ENCODE measurements at places on chromosomes 4 and X. TPM values are rescaled to one million over a fixed set of nuclear protein-coding genes. Genes with fewer than 3 reads are reported as not detected.

DNA sequence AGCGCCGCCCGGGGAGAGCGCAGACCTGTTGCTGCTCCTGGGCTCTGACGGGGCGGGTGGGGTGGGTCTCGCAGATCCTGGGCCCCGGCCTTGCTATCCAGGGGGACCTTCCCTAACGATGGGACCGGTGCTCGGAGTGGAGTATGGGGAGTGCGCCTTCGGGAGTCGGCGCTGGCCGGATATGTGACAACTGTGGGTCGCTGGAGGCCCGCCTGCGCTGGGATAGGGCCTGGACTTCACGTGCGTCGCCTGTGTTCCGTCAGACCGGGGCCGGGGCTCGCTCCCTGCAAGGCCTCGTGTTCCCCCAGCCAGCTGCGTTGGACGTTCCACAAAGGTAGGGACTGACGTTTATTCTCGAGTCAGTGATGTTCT is 1.3 kb downstream of the TBL1X start:
- DNase-seq: peak; percentile 39

ELK1 gene
- 28.9 TPM for total RNA-seq

- peak; percentile 4 for DNase-seq
These were observed 25.6 kb downstream of the FLNA start for GRCh38 chrX:154348646-154349358.

- DNase-seq: no peak
These were observed 108.3 kb downstream of the JADE1 start for GRCh38 chr4:128917781-128918180.

DNA sequence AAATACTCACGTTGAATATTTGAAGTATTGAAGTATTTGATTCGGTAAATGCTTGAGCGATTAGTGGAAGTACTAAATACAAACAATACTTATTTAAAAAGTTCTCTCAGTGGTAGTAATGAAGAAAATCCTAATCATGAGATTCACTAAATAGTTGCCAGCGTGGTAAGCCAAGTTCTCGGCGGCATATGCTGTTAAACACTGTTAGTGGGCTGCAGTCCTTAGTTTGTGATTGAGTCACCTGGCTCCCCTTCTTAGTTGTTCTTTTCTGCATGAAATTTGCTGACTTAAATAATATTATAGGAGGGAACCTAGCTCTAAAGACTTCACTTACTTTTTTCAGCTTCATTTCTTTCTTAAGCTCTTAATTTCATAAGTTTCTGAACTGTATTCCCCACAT is 51.4 kb downstream of the STIM2 start:
- DNase-seq: no peak

DNA sequence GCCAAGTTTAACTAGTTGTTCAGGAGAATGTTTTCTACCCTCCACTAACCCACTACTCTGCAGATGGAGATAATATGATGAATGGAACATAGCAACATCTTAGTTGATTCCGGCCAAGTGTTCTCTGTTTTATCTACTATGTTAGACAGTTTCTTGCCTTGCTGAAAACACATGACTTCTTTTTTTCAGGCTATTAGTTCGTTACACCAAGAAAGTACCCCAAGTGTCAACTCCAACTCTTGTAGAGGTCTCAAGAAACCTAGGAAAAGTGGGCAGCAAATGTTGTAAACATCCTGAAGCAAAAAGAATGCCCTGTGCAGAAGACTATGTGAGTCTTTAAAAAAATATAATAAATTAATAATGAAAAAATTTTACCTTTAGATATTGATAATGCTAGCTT is 13.3 kb downstream of the ALB start:
- DNase-seq: no peak

TLR1 gene
- not detected for total RNA-seq

GPR119 gene
- not detected for total RNA-seq

SMR3B gene
- total RNA-seq: not detected

- no peak for DNase-seq
These were observed 97.0 kb upstream of the PDHA2 start for GRCh38 chr4:95742872-95743271.

DNA sequence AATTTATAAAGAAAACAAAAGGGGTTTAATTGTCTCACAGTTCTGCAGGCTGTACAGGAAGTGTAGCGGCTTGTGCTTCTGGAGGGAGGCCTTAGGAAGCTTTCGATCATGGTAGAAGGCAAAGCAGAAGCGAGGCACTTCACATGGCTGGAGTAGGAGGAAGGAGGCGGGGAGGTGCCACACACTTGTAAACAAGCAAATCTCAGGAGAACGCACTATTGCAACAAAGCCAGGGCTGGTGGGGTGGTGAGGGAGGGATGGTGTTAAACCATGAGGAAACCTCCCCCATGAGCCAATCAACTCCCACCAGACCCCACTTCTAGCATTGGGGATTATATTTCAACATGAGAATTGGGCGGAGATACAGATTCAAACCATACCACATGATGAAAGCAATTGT is 1116.3 kb downstream of the FAT4 start:
- DNase-seq: no peak

DNA sequence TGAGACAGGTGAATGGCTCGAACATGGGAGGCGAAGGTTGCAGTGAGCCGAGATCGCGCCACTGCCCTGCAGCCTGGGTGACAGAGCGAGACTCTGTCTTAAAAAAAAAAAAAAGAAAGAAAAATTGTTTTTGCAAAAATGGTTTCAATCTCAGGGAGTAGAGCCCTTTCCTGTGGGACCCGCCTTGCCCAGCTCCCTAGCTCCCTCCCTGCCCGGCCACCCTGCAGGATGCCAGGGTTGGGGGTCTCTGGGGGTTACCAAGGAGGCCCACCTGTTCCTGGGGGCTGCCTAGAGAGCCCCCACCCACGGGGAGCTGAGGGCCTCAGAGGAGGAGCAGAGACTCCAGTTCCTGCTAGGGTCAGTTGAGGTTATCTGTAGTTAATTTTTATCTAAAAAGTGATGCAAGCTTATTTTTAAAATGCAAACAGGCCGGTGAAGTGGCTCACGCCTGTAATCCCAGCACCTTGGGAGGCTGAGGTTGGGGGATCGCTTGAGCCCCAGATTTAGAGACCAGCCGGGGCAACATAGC is 18.7 kb upstream of the PLCXD1 start:
- DNase-seq: peak; percentile 52

- DNase-seq: peak; percentile 25
These were observed 30.0 kb downstream of the FAM9C start for GRCh38 chrX:13014111-13015096.

- no peak for DNase-seq
These were observed 22.7 kb upstream of the TMEM33 start for GRCh38 chr4:41912546-41912945.

DNA sequence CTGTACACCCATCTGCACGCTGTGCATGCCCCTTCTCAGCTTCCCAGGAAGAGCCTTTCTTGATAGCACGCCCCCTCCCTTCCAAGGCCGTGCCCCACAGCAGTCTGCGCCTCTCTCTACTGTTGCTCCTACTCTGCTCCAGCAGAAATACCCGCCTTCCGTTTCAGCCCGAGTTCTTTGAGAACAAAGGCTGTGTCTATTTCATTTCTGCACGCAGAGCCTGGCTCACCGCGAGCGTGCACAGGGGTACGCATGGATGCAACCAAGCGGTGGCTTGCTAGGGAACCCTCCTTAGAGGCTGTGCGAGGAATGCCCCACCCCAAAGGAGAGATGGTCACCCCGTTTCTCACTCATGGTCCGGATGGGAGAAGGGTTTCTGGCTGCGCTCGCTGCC is 485 bp downstream of the AADAT start:
- peak; percentile 49 for DNase-seq

GAGE12H gene
- not detected for total RNA-seq

SORCS2 gene
- 1.6 TPM for total RNA-seq

DNA sequence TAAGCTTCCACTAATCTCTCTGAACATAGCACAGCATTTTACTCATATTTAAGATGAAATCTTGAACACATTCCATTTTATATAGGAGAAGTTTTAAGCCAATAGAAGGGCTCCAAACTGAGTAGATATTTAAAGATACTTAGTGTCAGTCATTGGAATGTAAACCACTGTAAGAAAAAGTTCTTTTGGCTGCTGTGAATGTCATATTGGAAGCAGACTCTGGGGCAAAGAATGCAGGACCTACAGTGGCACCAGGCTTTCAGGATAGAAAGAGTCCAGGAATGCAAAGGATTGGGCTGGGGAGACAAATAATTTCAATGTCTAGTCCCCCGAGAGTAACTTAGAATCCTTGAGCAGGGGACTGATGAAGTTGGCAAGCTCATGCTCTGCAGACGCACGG is 1047.7 kb downstream of the STIM2 start:
- DNase-seq: no peak

- DNase-seq: no peak
These were observed 220.4 kb upstream of the FAM47C start for GRCh38 chrX:36787752-36788151.

- DNase-seq: no peak
These were observed 16.0 kb upstream of the C4orf36 start for GRCh38 chr4:86908251-86908657.

DNA sequence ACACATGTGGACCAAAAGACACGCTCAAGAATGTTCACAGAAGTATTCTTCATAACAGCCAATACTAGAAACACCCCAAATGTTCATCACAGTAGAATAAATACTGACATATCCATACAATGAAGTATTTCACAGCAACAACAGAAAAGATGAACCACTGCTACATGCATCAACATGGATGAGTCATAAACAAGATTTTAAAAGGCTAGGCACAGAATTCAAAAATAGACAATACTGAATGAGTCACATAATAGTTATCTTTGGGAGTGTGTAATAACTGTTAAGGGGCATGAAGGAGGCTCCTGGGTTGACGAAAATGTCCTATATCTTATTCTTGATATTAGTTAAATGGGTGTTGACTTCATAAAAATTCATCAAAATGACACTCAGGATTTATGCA is 43.5 kb downstream of the CLOCK start:
- no peak for DNase-seq

F9 gene
- not detected for total RNA-seq

- no peak for DNase-seq
These were observed 54.3 kb downstream of the LRP2BP start for GRCh38 chr4:185341377-185341776.

- DNase-seq: no peak
These were observed 826.2 kb upstream of the TENM3 start for GRCh38 chr4:181416966-181417365.

DNA sequence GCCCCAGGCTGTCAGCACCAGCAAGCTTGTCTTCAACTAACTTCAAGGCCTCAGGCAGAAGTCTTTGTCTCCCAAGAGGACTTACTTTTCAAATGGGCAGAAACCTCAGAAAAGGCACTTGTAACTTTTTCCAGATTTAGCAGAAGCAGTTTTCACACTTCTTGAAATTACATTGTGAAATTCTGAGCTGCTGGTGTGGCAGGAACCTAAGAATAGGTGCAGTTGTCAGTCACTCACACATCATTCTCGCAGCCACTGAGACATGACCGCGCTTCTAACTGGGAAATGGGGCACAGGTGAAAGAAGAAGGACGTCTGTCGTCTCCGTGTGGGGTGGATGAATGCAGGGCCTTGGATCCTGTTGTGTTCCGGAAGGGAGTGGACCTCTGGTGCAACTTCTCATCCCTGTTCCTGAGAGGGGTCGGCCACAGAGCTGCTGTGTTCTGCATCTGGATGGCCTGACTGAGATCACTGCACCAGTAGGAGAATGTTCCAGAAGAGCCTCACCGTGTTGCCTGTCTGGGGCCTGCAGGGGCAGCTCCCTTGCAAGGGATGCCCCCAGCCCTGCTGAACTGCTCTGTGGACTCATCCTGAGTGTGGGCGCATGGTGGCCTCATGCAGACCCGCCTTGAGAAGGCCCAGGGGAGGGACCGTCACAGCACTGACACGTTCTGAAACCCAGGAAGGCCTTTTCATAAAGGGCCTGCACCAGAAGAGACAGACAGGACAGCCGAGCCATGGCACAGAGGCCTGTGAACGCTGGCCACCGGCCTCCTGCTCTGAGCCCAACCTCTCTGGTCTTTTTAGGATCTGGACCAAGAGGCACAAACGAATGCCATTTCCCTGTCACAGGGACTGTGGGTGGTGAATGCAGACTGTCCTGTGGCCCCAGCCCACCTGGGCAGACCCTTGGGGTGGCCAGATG is 18.7 kb downstream of the NAT8L start:
- DNase-seq: no peak

- DNase-seq: no peak
These were observed 14.7 kb downstream of the RTL9 start for GRCh38 chrX:110373310-110373709.

DNA sequence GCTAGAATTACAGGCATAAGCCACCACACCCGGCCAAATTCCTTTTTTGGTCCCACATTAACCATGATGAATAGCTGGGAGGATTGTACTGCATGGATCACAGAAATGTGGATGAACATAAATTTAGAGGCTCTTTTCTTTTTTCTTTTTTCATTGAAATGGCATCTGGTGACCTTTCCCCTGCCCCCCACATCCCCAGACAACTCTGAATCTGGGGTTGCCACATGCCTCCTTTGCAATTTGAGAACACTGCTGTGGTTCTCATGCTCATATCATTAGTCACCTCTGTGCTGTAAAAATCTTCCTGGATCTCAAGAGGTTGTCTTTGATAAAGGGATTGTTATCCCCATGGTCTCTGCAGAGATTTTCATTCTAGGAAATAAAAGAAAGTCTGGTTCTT is 22.8 kb upstream of the FMR1NB start:
- DNase-seq: no peak

FHIP1A gene
- total RNA-seq: 18.9 TPM

DNA sequence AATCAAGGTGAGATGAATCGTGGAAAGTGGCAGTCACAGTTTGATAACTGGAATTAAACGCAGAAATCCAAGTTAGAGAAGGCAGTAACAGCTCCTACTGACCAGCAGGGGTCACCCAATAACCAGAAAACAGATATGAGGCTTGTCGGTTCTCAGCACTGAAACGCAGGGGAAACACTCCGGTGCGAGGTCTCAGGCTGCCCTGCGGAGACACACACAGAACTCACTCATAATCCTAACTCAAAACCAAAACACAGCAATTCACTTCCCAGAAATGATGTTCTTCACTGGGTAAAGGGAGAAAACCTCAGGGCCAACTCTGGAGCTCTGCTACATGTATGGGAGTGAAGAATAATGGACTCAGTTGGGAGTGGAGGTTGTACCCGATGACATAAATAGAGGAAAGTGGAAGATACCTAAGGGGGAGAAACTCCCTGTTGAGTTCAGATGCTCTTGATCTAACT is 384.4 kb downstream of the RAPGEF2 start:
- DNase-seq: peak; percentile 66

SRPX2 gene
- 3.6 TPM for total RNA-seq

TNIP3 gene
- total RNA-seq: not detected

- peak; percentile 55 for DNase-seq
These were observed 143.9 kb upstream of the TBL1X start for GRCh38 chrX:9320940-9321339.

DNA sequence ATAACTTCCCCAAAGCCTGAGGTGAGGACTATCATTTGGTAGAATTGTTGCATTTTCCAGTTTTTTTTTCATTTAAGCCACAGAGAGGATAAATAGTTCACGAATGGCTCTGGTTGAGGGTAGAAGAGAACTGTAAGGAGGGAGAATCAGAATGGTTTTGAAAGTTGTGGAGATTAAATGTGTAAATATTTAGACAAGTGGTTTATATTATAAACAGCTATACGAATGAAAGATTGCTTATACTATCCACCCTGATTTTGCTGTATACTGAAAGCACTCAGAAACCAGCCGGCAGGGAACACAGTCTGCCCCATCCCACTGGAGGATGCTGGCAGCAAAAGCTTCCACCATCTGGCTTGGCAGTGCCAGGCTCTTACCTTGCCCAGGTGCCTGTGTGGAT is 341.1 kb downstream of the RAPGEF2 start:
- DNase-seq: no peak
